ENCODE measurements at places on chromosomes 6 and 20. TPM values are rescaled to one million over a fixed set of nuclear protein-coding genes. Genes with fewer than 3 reads are reported as not detected.

Gene DLL1
- 3.6 TPM for total RNA-seq

- DNase-seq, result no peak
Observed at GRCh38 chr20:40196846-40197436, 492.1 kb downstream of the MAFB start.

DNA sequence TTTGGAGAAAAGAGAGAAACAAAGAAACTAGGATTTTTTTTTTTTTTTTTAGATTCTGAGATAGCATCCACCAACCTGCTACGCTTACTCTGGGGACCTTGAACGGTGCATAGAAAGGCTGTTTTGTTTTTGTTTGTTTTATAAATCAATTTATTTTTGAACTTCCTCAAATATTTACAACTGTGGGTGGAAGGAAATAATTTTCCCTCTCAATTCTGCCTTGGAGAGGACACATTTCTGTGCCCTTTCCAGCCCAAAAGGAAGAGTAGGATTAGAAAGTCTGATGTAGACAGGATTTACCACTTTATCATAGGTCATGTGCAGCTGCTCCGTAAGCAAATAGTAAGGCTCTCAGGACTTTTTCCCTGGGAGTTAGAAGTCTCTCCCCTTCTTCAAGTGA is 190.5 kb downstream of the NKAIN2 start:
- DNase-seq, result no peak

Gene HSPA1L
- 1.7 TPM for total RNA-seq

Gene OPRM1
- not detected for total RNA-seq

GRCh38 chr20:12762725-12763124 is 246.0 kb upstream of the SPTLC3 start:
- no peak for DNase-seq

GRCh38 chr20:51702556-51702955 is 65.6 kb downstream of the ATP9A start:
- DNase-seq, result no peak
